ENCODE measurements at places on chromosomes 5 and 9.

GRCh38 chr5:51095486-51095885 lies 287.8 kb upstream of the ISL1 start:
- no peak for DNase-seq

DNA sequence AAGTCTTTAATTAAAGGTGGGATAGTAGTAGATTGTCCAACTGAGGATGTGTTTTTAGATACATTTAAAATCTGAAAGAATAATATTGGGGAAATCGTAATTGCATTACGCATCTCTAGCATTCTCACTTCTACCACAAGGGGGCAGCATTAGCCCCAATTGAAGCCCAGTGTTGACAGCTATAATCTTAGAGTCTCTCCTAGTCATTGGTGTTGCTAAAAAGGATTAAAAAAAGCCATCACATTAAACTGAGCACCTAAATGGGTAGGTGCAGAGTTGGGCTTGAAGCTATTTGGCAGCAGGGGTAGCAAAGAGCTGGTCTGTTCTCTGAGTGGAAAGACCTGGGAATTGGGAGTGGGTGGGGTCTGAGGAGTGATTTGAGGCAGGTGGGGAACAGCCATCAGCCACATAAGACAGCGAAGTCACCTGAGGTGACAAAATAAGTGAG lies 177.2 kb downstream of the OSTF1 start:
- peak; percentile 35 for DNase-seq

DNA sequence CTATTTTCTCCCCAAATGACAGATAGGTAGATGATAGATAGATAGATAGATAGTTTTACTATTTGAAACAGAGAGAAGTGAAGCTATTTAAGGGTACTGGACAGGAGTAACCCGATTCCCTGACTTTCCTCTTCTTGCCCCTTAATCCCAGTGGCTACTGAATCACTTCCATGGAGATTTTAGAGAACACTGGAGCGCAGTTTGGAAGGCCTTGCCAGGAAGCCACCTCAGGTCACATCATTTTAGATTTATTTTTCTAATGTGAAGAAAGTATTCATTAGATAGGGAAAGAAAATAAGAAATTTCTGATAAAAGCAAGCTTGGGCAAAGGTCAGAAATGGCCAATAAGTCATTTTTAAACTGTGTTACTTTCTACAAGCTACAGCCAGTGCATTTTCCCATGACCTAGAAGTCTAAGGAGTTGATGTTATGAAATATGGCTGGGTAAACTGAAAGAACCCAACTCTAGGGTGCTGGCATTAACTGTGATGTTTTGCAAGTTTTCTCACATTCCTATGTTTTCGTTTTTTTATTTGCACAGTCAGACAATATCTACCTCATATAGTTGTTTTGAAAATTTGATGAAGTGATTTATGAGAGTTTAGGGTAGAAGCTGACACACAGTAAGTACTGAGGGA lies 544.7 kb upstream of the PTGER4 start:
- DNase-seq: no peak

- no peak for DNase-seq
Observed at GRCh38 chr9:134707731-134708671, 66.4 kb downstream of the COL5A1 start.

DNA sequence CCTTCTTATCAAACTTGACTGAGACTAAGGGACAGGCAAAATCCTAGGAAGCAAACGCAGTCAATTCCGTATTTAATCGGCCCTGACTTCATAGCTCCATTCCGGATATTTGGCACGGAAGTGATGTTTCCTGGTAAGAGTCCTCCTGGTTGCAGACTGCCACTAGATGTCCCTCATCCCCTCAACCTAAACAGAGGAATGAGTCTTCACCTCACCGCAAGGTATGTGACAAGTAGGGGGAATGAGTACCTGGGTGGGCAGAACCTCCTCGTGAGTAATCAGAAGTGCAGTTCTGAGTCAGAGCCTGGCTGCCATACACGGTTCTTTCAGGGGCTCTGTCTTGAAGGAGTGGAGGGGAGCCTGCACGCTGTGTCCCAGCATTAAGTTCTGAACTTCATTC lies 173.6 kb downstream of the MUSK start:
- DNase-seq: no peak

DNA sequence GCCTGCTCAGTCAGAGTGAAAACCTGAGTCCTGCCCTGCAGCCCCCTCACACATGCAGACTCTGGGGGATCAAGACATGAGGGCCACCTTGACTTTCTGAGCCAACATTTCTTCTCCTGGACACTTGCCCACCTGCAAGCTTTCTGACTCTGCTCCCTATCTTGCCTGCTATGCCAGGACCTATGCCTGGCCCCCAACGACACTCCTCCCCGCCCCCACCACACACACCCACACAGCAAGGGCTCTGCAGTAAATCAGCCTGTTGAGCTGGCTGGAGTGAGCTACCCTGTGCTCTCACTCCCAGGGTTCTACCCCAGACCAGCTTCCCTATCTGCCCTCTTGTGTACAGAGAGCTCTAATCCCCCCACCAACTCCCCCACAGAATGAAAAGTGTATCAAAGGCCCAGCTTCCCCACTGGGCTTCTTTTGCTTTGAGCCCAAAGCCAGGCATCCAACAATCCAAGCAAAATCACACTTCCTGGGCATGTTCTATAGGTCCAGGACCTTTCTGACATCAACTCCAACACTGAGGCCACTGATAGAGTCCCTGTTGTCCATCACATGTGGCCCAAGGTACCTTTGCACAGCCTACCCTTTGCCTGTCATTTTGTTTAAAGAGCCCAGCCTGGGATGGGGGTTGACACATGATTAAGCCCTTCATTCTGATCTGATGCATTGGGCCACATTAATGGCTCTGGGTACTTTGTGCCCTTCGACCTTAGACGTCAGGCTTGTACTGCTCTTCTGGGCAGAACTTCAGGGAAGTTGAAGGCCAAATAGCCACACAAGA lies 7.2 kb downstream of the PDLIM4 start:
- no peak for DNase-seq

GRCh38 chr9:133679056-133679455 lies 42.9 kb downstream of the DBH start:
- DNase-seq: no peak

DNA sequence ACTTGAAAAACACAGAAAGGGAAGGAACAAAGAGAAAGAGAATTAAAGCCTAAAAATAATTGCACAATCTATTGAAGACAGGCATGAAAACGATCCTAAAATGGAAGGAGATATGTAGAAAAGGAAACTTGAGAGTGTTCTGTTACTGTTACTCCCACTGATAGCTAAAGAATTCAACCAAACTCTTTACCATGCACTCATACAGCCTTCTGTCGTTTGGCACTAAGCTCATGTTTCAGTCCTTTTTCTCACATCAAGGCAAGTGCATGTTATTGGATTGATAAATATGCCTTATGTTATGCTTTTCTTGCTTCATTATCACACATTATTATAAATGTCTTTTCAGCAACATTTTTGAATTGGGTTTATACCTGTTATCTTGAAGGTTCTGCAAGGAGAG lies 696.5 kb downstream of the EFNA5 start:
- no peak for DNase-seq

- no peak for DNase-seq
Observed at GRCh38 chr5:151937851-151938250, 13.2 kb upstream of the GLRA1 start.

- no peak for DNase-seq
Observed at GRCh38 chr9:106945727-106946660, 83.0 kb downstream of the ZNF462 start.

DNA sequence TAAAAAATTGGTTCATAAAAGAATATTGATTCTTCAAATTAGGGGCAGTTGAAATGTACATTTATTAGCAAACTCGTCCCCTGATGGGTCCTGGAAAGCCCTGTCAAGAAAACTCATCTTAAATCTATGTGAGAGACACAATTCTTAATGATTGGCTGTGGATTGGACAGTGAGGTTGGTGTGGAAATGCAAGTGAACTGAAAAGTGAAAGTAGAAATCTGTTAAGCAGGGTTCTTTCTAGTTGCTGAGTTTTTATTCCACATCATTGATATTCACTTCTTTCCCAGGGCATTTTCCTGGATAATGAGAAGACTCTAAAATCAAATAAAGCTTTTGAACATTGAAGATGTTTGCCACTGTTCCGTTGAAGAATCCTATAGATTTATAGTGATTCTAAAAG lies 292.4 kb downstream of the MAST4 start:
- no peak for DNase-seq

DNA sequence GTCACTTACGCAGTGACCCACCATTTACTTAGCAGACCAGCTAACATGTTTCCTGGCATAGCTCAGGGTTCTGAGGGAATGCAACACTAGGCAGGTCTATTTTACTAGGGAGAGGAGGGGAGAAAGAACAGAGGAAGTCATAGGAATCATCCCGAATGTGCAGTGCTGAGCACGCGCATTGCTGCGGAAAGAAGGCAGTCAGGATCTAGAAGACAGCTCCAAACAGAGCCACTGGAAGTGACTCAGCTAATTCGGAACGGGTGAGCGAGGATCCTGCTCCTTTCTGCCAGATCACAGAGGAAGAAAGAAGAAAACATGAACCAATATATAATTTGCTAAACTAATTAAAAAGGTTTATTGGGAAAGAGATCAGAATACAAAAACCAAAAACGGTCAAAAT lies 339.8 kb downstream of the EFNA5 start:
- DNase-seq: no peak

DNA sequence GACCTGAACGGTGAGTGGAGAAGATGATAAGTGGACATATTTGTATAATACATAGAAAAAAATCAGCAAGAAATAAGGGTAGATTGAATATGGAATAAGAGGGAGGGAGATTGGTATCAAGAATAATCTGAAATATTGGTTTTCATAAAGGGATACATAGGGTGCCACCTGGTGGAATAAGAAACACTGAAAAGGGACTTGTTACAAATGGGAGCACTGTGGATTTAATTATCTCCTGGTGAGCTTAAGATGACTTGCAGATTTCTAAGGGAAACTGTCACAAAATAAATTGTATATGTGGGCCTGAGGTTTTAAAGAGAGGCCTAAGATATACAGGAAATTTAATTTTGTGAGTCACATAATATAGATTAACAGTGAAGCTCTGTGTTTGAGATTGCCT lies 1403.5 kb upstream of the CDH18 start:
- no peak for DNase-seq

GRCh38 chr5:103371046-103371607 lies 112.6 kb downstream of the MACIR start:
- no peak for DNase-seq

- no peak for DNase-seq
Observed at GRCh38 chr9:19023078-19023477, 9.9 kb downstream of the SAXO1 start.

DNA sequence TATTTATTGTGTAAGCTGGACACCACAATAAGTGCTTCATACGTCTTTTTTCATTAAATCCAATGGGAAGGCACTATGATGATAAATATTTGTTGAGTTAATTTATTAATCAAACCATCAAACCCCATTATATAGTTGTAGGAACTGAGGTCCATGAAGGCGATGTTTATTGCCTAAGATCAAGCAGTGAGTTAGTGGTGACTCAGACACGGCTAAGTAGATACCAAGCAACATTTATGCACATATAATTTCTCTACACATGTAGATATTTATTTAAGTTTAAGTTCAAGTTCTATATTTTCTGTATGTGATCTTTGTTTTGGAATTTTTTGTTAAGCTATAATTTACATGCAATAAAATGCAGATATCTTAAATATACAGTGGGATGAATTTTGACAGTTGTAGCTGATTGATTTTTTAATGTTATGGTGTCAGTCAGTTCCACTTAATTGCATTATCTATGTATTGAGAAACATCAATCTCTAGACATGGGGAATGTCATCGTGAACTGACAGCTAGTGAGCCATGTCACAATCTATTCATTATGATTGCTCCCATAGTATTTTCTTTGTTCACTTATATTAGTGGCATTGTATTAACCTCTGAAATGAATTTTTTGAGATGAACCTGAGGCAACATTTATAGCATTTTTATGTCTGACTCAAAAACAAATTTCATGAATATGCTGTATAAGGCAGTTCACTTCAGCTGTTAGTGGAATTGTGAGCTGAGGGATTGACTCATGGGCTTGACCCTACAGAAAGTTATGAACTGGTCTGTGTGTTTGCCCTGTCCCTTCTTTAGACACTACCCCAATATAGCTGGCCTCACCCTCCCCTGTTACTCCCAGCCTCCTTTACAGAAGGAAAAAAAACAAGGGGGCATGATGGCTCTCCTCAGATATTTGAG lies 11.9 kb upstream of the GARNL3 start:
- no peak for DNase-seq

DNA sequence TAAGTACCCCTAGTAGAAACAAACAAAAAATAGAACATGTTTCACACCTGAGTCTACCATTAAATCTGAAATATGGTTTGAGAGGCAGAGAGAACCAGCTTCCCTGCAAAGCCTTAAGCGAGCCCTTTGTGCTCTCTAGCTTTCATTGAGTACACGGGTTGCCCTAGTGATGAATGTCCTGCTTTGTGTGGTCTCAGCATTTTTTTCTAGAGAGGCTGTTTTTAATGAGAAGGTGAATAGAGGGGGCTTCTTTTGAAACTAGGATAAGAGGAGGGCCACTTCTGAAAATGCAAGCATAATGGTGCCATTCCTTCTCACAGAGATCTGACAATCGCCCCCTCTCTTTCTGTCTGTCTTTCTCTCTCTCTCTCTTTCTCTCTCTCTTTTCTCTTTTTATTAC lies 131.3 kb downstream of the MACIR start:
- no peak for DNase-seq

- no peak for DNase-seq
Observed at GRCh38 chr5:171426266-171426665, 6.8 kb downstream of the FGF18 start.

- no peak for DNase-seq
Observed at GRCh38 chr5:112203229-112203628, 215.8 kb downstream of the EPB41L4A start.

DNA sequence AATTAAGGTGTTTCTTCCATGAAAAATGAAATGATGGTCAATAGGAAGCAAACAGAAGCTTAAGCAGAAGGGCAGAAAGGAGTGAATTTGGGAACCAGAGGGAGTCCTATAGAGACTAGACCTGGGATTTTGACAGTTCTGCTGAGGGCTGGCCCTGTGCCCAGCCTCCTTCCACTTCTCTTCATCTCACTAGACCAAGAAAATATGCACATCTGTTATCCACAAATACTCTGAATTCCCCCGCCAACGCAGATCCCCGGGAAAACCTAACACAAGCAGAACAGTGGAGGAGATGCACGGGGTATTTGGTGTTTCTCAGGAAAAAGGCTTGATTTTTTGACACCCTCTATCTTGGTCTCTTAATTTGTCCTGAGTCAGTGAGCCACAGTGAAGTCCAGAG lies 22.7 kb downstream of the GRIA1 start:
- no peak for DNase-seq

DNA sequence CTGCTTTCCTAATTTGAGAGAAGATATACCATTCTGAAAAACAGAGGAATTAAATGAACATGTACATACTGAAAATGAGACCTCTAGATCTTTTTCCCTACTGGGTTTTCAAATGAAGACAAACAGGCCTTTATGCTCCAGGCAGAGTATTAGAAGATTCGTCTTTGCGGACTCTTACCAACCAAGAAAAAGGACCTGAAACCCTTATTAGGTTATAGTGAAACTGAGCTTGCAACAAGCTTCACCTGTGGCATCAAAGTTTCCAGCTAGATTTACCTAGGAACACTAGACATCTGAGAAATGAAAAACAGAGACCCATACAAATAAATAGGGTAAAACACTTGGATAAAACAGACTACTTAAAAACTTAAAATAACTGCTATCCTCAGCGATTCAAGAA lies 46.3 kb downstream of the SMIM15 start:
- no peak for DNase-seq

GRCh38 chr9:113787871-113788270 lies 88.2 kb upstream of the ZNF618 start:
- DNase-seq: no peak

Measured in renal cortex interstitium (tissue), 15 donors.